Activated naive CD4-positive, alpha-beta T cell (primary cell): ENCODE measurements at places on chromosomes 2 and 18.

DNA sequence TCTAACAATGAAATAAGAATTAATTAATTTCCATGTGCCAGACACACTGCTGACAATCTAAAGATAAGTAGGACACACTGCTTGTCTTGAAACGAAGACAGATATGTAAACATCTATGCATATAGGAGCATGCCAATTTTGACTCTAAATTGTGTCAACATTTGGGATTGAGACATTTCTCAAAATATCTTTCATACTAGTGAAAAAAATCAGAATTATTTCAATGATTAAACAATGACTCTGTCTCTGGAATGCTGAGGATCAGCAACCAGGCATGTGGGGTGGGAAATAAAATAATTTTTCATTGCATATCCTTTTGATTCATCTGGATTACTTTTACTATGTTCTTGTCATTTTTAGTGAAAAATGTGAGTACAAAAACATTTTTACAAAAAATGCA, 262.6 kb upstream of the SYT4 start:
- no peak for DNase-seq

- DNase-seq: no peak
These were observed 28.4 kb downstream of the ADCYAP1 start for GRCh38 chr18:933082-933481.

DNA sequence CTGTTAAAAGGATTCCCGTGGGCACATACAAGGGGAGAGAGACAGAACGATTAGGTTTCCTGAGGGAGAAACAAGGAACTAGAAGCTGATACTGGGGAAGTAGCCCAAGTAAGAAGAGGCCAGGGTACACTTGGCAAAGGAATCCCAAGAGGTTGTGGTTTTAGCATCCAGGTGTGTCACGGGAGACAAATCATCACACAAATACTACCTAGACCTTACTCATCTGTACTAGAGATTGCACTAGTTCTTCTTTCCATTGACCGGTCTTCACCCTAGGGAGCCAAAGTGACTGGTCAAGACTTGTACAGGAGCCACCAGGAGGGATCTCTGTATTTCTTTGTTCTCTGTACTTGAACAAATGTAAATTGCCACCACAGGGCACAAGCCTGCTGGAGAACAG, 14.2 kb upstream of the NR4A2 start:
- no peak for DNase-seq

GRCh38 chr2:181882246-181883020, 9.1 kb upstream of the ITPRID2 start:
- no peak for DNase-seq

GRCh38 chr2:309148-309953, 21.5 kb upstream of the ALKAL2 start:
- DNase-seq: no peak

- no peak for DNase-seq
These were observed 4.9 kb downstream of the ERFE start for GRCh38 chr2:238163481-238164198.

DNA sequence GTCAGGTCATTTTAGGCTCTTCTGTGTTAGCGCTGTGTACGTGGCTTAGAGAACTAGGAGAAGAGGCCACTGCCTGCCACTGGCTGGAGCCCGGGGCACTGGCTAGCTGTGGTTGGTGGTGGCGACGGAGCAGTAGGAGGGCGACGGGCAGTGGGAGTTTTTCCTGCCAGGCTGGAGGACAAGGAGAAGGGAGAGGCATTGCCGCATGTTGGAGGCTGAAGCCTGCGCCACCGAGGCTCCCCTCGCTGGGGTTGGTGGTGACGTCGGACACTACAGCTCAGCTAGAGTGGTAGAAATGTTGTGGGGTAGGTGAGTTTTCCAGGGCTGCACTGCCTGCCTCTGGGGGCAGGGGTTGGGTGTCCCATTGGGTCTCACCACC, 41.7 kb upstream of the IMP4 start:
- no peak for DNase-seq

DNA sequence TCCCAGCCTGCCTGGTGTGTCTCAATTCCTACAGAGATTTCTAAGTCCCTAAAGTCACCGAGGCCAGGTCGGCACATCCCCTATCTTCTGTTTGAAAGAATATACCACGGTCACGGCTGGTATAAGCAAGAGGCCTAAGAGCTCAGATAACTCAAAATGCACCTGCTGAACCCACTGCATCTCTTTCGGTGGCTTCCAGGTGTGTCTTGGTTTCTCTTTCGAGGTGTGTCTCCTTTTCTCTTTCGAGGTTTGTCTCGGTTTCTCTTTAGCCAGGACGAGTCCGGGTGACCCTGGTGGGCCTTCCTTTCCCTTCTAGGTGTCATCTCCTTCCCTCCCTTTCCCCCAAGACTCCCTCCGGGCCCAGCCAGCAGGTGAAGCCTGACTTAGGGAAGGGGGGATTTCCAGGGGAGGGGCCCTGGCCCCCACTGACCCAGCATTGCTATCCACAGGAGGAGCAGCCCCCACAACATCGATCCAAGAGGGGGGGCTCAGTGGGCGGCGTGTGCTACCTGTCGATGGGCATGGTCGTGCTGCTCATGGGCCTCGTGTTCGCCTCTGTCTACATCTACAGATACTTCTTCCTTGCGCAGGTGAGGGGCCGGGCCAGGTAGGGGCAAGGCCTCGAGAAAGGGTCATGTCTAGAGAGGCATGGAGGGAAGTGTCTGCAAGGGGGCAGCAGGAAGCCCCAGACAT, 8.4 kb downstream of the ITM2C start:
- no peak for DNase-seq

GRCh38 chr18:52617931-52618330, 277.9 kb downstream of the DCC start:
- DNase-seq: no peak

DNA sequence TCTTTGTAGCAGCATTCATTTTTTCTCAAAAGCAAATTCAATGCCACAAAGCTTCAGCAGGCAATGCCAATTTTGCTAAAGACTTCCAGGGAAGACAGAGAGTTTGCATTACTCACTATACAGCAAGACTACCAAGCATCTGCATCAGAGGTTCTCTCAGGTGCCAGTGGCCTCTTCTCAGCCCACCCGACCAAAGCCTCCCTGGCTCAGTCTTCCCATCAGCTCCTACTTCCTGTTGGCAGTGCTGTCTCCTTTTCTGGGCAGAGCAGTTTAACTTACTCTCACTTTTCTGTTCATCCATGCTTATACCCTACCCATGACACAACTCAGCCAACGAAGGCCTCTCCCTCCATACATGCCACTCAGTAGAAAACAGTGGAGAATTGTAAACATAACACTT, 157.1 kb downstream of the TRABD2A start:
- DNase-seq: no peak

DNA sequence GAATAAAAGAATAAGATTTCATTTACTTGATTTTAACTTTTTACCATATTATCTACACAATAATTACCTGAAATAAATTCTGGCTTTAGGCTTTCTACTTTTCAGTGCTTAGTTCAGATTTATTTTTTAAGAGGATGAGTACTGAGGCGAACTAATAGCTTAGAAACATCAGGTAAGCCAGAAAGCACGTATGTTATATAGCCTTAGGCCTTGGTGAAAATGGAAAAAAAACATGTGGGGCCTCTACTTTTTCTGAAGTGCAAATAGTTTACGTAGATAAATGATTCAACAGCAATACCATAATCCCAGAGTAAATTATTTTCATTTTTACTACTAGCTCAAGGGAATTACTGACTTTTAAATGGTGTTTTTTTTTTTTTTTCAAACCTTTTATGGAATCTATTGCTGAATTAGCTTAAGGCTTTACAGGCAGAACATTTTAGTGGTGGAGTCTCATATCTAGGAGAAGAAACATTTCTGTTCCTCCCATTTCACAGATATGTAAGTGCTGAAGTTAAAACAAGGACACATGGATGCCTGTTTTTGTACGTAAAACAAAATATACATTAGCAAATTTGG, 6.2 kb downstream of the CPS1 start:
- no peak for DNase-seq

GRCh38 chr18:3603421-3604234, 153.7 kb downstream of the TGIF1 start:
- DNase-seq: no peak

DNA sequence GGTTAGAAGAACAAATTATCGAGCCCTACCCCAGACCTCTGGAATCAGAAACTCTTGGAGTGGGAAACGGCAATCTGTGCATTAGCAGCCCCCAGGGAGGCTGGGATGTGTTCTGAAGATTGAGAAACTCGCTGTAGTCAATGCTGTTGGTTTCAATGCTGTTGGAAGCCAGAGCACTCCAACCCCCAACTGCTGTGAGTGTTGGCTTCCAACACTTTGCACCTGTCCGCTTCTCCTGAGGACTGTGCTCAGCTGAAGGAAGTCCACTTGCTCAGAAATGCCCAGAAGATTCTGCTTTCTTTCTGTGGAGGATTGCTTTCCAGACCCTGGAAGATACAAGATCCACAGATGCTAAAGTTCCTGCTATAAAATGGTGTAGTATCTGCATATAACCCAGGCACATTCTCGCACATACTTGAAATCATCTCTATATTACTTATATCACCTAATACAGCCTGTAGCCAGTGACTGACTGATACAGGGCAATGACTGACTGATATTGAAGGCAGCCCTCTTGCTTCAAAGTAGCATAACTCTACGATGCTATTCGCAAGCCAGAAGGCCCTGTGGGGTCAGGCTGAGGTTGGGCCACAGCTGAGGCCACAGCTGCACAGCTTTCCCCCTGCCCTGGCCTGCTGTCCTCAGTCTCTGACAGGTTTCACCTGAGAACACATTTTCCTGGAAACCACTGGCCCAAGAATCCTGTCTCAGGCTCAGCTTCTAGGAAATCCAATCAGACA, 757.7 kb upstream of the ID2 start:
- DNase-seq: no peak
